ENCODE measurements at places on chromosomes 2 and 18.

DNA sequence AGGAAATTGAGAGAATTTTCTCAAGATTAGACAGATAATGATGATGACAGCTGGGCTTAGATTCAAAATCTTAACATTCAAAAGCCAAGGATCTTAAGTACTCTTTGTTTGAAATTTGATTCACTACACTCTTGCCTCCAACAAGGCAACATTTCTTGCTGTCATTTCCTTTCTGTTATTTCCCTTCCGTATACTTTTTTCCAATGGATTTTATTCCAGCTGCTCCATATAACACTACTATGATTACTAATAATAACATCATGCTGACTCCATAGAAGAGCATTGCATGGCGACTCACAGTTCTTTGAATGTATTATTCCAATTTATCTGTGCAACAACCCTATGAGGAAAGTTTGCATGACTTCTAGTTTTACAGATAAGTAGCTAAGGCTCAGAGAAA lies 33.9 kb upstream of the CCDC102B start:
- no peak for DNase-seq

DNA sequence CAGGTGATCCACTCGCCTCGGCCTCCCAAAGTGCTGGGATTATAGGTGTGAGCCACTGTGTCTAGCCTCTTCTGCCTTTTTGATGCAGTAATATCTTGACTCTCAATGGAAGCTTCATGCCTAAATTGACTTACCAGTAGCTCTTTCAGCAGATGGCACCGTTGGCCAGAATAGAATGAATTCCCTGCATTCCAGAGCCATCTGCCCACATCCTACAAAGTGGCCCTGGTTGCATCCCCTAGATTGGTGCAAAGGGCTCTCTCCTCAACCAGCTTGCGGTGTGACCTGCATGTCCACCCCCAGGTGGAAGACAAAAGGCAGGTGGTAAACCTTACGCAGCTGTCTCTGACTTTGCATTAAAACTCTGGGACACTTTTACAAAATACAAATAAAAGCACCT lies 4.4 kb upstream of the PARD6G start:
- no peak for DNase-seq

DNA sequence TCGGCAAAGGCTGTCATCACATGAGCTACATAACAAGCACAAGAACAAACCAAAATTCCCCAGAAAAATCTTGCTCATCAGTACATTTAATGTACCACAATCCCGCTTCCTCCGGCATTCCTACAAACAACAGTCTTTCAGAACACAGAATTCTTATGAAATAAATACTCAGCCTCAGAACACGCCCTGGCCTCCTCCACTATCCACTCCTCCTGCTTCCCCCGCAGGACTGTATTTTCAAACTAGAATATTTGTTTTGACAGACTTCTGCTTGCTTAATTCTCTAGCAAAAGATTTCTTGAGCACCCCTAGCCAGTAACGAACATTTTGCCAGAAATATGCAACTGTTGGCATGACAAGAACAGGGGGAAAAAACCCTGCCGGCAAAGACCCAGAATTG lies 131.2 kb downstream of the THADA start:
- DNase-seq: no peak

DNA sequence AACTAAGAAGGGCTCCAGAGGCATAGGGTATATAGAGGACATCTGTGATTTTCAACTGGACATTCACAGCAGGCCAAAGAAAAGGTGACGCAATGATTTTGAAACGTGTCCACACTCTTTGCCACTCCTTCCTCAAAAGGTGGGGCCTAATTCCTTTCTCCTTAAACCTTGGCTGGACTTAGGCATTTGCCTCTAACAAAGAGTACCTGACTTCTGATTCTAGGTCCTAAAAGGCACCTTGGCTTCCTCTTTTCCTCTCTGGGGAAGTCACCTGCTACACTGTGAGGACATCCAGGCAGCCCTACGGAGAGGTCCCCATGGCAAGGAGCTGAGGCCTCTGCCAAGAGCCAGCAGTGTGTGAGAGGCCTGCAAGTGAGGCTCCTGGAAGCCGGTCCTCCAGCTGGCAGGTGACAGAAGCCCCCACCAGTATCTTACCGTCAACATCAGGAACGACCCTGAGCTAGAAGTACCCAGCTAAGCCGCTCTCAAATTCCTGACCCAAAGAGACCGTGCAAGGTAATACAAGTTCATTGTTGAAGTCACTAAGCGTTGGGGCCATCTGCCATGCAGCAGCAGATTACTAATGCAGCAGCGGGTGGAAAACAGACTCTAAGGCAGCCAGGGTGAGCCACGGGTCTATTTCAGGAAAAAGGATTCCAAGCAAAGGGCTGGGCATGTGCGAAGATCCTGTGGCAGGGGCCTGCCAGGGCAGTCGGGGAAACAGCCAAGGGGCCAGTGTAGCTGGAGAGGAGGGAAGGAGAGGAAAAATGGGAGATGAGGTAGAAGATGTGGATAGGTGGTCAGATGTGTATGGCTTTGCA lies 7.4 kb upstream of the HES6 start:
- DNase-seq: no peak

GRCh38 chr2:24513281-24514071 lies 22.4 kb downstream of the NCOA1 start:
- no peak for DNase-seq

DNA sequence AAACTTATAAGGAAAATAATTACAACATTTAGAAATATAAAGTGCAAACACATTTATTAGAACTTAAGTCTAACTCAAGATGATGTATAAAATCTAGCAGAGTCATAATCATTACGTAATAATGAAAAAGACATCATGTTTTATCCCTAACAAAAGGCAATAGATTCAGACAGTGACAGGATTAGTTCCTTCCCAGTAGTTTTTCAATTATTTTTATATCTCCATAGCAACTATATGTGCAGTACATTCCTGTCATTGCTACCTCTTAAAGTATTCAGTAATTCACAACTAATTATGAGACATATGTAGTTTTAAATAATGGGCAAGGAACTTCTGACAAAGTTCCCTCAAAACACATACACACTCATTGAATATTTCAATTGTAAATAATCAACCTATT lies 687.9 kb downstream of the CCDC85A start:
- no peak for DNase-seq

- DNase-seq: no peak
These were observed 3.0 kb downstream of the SH2D6 start for GRCh38 chr2:85421260-85422071.

- no peak for DNase-seq
These were observed 8.6 kb downstream of the FAM171B start for GRCh38 chr2:186702501-186702900.

- no peak for DNase-seq
These were observed 49.8 kb downstream of the ADI1 start for GRCh38 chr2:3469486-3469885.

DNA sequence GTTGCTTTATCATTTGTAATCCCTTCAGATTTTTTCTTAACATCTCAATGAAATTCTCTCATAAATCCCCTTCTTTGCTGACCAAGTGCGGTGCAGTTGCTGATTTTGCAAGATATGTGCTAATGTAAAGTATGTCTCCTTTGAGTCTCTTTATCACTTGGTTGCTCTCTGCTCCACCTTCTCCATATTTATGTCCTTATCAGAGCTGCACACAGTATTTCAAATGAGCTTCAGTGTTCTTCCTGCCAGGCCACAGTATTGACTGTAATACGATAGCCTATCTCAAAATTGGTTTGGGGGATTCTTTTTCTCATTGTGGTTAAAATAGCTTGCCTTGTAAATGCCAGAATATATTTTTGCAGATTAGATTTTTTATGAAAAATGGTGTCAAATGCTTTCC lies 32.2 kb downstream of the MAIP1 start:
- DNase-seq: no peak

DNA sequence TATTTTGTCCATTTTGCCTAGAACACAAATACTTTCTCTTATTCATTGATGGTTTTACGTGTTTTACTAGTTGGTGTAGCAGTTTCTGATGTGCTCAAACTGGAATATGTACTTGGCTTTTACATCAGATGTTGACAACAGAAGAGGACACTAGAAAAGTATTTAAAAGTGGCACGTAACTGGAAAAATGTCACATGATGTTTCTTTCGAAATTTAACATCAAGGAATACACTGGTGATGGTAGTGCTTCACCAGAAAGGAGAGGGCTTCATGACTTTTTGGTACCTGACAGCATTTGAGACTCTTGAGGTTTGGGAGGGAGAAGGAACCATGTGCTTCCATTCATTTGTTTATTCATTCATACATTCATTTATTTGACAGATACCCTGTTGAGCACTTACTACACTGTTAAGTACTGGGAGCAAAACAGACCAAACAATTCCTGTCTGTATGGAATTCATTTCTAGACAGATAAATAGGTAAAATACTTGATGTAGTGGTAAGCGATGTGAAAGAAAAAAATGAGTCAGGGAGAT lies 1.5 kb downstream of the GIGYF2 start:
- no peak for DNase-seq

DNA sequence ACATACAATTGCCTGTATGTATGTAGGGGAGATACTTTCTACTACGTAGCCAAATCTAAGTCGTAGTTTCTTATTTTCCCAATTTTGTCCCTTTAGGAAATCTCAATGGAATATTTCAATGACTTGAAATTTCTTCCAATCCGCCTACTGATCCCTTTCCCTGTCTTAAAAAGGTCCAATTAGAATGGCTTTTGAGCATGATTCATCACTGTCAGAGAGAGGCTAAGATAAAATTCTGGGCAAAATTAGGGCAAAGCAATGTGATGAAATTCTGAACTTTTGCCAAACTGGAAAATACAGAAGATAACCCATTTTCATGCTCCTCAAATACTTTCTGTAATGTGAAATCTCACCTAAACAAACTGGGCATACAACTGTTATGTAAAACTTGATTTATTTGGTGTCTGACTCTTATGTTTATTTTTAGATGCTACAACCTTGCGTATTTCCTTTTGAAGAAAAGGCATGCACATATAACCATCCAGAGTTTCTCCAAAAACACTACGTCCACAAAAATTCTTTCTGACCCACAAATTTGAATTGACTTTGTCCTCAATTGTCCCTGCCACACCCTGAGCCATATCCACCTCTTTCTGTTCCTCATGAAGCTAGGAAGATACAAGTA lies 147.1 kb downstream of the IKZF2 start:
- DNase-seq: no peak

- DNase-seq: no peak
These were observed 35.6 kb downstream of the OSBPL6 start for GRCh38 chr2:178229927-178230326.

GRCh38 chr2:225083276-225083675 lies 41.0 kb upstream of the DOCK10 start:
- DNase-seq: no peak

- DNase-seq: no peak
These were observed 480.0 kb downstream of the SLC4A3 start for GRCh38 chr2:220107380-220107791.

DNA sequence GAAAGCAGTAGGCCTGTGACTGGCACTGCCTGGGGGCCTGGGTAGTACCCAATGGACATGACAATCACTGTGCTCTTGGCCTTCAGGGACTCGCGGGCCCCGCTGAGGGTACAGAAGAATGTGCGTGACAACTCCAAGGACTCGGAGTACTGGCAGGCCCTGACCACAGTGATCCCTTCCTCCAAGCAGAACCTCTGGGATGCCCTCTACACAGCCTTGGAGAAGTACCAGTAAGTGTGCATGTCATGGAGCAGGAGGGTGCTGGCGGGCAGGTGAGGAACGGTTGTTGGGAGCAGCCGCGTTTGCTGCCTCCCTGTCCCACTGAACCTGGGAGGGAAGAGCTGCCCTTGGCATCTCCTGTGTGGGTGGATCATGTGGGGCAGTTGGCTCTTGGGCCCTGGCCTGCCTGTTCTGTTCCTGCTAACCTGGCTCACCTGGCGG lies 23.3 kb downstream of the OTOF start:
- DNase-seq: no peak

GRCh38 chr2:241230435-241230834 lies 42.0 kb downstream of the ANO7 start:
- no peak for DNase-seq

GRCh38 chr18:1308686-1309085 lies 404.0 kb downstream of the ADCYAP1 start:
- DNase-seq: no peak

DNA sequence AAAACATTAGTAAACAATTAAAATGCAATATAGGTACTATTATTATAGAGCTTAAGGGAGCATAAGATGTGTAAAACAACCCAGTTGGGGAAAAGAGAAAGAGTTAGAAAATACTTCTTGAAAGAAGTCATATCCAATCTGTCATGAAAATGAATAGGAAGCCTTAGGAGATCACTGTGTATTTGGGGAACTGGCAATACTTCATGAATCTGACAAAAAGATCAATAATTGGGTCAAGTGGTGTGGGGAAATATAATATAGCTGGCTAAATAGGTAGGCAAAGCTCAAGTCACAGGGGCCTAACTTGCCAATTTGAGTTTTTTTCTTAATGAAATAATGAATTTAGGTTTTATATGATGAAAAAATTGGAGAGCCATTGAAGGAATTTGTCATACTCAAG lies 14.4 kb downstream of the DNAJC10 start:
- DNase-seq: no peak

DNA sequence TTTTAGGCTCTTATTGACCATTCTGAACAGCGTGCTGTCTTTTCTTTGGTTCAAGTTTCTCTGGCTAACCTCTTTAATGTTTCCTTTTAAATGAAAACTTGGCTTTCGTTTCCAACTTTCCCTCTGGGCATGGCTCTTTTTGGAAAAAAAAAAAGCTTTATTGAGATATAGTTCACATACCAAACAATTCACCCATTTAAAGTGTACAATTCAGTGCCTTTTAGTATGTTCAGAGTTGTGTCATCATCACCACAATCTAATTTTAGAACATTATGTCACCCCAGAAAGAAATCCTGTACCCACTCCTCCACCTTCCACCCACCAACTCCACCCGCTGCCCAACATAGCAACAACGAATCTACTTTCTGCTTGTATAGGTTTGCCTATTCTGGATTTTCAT lies 322.4 kb downstream of the ADCYAP1 start:
- no peak for DNase-seq

GRCh38 chr2:126932966-126933710 lies 34.4 kb downstream of the TEX51 start:
- no peak for DNase-seq

DNA sequence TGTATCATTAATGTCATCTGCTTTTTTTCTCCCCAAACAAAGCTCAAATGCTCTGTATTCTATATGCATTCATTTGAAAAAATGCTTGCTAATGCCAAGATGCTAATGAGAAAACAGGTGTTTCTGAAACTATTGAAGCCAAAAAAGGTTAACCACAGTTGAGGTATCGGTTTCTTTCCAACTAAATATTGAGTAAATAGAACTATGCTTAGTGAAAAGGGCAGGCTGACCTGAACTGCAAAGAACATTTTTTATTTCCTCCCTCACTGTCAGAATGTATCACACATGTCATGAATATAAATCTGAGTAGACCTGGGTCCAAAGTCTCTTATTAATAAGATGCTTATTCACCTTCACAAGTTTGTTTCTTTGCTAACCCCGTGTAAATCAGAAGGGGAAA lies 866.6 kb downstream of the CPS1 start:
- no peak for DNase-seq

- DNase-seq: no peak
These were observed 64.8 kb downstream of the ARMC9 start for GRCh38 chr2:231263118-231263831.

- DNase-seq: no peak
These were observed 86.6 kb downstream of the EPHA4 start for GRCh38 chr2:221485503-221485870.

GRCh38 chr2:36357847-36358659 lies 2.5 kb downstream of the CRIM1 start:
- no peak for DNase-seq

Measured in CD4-positive, alpha-beta T cell treated with Interleukin-4 for 1 hour (primary cell).